AML-193 (cell line): ENCODE measurements at places on chromosomes 11 and 22.

DNA sequence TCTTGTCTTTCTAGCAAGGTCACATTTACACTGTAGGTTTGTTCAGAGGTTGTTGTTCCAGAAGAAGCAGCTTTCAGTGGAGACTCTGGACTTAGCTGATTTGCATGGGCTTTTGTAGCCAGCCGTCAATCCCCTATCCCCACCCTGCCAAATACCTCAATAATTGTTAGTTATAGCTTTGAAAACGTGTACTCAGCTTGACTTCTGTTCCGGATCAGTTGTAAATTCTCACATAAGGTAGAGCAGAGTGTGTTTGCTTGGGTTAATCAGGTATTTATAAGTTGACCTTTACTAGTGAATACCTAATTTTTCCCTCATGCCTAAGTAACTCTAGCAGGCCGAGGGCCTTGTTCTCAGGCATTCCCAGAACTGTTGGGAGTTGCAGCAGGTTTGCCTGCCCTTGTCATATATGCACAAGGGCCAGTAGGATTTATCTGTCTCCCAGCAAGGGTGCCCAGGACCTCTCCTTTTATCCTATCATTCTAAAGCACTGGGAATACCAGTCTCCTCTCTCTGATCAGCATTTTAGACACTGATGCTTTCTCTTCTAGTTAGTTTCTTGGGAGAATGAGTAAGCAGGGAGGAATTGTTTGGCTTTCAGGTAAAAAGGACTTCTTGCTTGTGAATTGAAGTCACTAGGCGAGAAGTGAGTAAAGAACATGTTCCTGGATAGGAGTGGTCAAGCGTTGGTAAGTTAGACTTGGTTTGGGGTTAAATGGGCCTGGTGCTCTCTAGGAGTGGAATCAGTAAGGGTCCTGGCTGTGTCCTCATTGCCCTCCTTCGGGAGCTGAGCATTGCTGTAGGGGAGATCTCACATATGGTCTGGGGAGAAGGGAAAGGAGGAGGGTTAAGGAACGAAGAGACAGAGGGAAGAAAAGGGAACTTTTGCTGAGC, 22.1 kb downstream of the STIM1 start:
- DNase-seq: no peak

DNA sequence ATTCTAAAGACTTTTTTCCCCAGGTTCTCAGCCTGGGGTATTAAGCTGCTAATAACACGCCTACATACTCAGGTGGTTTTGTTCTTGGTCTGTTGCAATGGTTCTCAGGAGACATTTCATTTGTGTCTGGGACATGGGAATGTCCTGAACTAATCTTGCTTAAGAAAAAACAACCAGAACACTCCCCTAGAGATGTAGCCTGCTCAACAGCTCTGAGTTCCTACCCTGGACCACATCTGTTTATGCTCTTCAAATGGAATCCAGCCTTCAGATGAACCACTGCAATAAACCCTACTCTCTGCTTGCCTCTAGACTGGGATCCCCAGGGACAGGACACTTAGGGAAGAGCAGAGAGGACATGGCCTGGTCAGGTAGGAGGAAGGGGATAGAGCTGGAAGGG, 29.9 kb downstream of the RELT start:
- DNase-seq: no peak

DNA sequence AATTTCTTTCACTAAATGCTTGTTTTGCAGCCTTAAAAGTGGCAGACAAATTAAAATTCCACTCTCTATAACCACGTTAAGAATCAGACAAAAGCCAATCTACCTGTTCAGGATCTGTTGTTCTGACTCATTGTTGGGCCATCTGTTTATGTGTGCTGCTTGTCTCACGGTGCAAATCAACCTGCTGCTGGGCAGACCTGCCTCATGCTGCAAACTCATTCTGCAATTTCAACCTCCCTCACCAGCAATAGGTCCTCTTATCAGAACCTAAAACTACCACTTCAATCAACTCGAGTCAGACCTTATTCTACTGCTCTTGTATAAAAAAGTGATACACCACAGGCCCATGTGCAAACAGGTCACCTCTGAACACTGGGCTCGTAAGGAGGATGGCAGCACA, 75.1 kb downstream of the LARGE2 start:
- DNase-seq: no peak

DNA sequence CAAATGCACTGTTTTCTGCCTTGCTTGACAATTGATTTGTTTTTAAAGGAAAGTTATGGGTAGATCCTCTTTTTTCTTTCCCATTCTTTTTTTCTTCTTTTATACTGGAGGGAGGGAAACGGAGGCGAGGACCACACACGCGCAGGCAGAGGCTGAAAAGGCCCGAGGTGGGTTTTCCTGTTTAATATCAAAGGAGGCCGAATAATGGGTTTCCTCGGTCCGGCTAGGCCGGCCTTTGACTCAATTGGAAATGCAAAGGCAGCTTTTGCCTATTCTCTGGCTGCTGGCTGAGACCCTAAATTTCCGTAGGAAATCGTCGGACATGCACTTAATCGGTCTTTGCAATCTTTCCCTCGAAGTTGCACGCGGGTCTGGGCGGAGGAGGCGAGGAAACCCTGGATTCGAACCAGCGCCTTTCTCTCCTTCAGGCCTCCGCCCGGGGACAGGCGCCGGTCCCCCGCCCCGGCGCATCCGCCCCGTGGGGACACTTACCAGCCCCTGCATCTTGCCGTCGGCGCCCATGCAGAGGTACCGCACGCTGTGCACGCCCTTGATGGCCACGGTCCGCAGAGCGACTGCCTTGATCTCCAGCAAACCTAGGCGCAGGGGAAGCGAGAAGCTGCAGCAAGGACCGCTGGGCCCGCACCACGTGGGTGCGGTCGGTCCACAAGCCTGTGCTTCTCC, 911 bp downstream of the FGF19 start:
- DNase-seq: no peak

GRCh38 chr11:129374993-129375750, 476 bp upstream of the BARX2 start:
- no peak for DNase-seq

- no peak for DNase-seq
Observed at GRCh38 chr11:19676475-19677380, 35.9 kb upstream of the NAV2 start.

- DNase-seq: no peak
Observed at GRCh38 chr11:100759106-100759505, 72.0 kb downstream of the ARHGAP42 start.

DNA sequence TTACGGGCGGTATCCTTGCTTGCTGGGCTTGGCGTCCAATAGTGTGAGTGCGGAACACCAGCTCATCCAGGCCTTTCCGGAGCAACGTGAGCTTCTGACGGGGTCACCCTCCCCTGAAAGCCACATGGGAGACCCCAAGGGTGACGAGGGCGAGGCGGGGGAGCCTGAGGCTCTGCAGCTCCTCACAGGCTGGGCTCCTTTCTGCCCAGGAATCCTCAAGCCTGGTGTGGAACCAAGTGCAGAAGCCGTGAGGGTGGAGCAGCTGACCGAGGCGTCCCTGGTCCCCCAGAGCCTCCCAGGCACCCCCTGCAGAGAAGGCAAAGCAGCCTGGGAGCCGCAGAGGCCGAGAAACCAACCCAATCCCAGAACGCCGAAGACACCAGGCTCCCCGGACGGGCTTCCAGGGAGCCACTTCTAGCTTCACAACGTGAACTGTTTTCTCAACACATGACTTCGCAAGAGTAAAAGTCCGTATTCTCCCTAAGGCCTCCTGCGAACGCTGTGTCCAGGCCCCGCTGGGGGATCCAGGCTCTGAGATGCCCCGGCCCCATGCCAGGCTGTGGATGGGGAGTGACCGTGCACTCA, 530.3 kb downstream of the BRD1 start:
- DNase-seq: no peak

DNA sequence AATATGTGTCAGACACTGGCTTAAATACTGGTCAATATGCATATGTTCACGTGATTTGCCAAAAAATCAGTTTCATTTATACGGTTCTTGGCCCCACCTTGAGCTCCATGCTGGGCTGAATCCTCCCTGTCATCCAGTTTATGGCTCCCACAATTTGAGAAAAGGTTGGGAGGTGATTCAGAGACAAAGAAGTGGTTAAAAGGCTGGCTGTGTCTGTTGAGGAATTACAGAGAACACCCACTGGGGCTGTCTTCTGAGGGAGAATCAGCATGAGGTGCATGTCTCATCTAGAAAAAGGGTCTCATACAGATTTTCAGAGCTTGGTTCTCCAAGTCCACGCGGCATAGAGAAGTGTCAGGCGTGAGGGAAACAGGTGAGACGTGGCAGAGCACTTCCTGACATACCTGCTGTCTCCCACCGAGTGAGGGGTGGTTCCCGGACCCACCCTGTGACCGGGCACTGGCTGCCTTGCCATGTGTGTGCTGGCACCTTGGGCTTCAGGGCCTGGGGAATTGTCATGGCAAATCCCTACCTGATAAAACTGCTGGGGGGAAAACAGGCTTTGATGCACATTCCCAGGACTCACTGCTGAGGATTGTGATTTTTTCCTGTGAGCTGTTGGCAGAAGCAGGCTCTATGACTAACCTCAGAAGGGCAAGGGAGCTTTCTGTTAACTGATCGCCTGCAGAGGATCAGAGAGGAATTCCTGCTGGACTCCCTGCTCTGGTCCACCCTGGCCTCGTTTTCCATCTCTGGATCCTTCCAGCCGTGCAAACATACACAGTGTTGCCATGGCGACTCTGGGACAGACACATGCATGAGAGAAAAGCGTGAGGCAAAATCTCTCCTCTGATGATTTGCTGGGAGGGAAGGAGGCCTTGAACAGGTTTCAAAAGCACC, 223.6 kb downstream of the ADAMTS15 start:
- no peak for DNase-seq

DNA sequence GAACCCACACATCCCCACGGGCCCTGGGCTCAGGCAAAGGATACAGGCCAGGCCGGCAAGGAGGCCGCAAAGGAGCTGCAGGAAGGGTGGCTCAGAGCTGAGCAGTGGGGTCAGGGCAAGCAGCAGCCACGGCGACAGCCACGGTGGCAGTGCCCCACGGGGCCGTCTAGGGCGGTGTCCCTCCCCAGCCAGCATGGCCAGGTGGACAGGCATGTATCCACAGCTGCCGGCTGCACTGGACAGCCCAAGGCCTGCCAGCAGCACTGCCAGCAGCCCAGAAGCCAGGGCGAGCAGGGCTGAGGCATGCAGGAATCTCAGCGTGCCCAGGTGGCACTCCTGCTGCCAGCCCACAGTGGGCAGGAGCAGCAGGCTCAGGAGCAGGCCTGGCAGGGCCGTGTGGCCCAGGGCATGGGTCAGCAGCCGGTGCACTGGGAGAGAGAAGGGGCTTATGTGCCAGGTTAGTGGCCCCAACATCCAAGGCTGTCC, 3.9 kb downstream of the RHBDD3 start:
- no peak for DNase-seq
